Sigmoid colon (tissue), 7 donors: ENCODE measurements at places on chromosomes 1 and 21.
A peak's percentile ranks its signal among the peaks of the same experiment; 100 is the strongest.

DNA sequence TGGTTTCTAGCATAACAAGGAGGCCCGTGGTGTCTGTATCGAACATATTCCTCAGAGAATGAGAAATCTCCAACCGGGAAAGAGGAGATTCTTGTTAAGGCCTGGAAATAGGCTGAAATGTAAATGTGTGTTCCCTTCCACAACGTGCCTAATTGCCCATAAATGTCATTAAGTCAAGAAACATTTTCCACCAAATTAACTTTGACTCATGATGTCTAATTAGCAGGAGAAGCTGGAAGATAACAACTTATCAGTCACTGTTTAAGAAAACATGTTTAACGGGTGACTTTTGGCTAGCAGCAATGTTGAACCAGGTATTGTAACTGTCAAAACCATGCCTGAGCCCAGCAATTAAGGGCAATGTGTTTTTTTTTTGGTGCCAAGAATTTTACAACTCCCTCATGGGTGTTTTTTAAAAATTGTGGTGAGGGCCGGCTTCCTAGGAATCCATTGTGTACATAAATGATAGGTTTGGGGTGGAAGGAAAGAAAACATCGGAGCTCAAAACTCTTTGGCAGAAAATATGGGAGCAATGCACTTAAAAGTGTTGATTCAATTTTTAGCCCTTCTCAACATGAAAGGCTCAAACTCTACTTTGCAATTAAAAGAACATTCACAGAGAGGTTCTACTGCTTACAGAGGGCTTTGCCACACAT lies 67.0 kb downstream of the OLIG1 start:
- DNase-seq, result no peak

DNA sequence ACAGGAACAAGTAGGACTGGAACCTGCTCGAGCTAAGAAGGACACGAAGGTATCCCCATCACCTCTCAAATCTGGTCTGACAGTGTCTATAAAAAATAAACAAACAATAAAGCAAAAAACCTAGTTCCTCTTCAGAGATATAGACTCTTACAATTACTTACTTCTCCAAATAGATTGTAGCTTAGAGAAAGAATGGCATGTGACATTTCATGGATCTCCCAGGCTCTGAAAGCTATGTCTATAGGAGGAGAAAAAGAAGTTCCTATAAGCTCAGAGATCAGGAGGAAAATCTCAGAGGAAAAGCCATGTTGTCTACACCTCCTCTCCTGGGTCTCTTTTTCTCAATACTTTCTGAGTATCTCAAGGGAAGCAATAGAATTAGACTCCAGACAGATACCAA lies 12.3 kb upstream of the OR10J5 start:
- DNase-seq, result no peak

DNA sequence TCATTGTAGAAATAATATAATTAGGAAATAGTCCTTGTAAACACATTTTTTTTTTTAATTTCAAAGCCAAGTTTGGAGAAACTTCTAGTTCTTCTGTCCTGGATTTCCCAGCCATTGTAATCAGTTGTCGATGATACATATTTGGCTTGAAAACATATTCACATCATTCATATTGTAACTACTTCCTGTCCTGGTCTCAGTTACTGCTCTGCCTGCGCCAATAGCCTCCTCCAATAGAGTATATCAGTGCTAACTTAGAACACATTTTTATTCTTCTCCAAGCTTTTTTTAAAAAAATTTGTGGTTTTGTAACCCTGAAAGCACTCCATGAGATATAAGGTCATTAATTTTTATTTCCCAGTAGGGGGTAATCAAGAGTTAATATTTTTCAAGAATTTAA lies 46.1 kb upstream of the FMO2 start:
- DNase-seq, result no peak

DNA sequence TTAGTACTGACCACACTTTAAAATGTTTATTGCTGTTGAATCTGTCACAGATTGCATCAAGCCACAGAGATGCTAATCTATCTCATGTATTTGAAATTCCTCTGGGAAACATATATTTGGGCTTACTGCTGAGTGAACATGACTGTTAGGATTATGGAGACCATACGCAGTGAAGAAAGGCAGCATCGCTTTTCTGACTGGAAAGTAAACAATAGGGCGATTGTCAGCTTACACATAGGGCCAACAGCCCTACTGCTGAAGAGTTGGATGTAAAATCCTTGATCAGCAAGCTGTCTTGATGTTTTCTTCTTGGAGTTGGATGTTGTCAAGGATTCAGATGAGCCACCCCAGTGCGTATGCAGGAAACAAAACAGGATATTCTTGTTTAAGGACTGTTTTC lies 368.7 kb upstream of the ADGRL2 start:
- DNase-seq, result no peak

- no peak for DNase-seq
Observed at GRCh38 chr1:48966583-48966982, 189.9 kb upstream of the BEND5 start.

DNA sequence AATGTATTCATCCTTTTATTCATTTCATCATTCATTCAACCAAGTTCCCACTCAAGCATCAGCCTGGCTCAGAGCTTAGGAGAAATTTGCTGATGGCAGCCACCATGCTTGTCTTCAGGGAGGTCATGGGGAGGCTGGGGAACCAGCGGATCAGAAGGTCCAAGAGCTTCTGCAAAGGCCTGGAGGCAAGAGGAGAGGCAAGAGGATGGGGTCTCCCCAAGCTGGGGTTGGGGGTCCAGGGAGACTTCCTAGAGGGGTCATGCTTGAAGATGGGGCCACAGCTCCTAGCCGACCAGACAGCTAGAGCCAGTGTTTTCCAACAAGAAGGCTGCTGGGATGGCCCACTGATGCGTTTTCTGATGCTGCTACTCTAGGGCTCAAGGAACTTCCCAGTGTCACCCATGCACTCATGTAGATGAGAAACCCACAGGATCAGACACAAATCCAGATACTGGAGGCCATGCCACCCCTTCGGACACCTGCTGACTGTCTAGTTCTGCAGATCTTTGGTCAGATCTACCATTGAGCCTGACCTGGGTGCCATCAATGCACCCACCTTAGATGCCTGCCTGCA lies 315.2 kb downstream of the AJAP1 start:
- DNase-seq, result peak; percentile 40

GRCh38 chr1:183620311-183620710 lies 15.3 kb downstream of the ARPC5 start:
- no peak for DNase-seq

GRCh38 chr1:161096530-161096929 lies 1.6 kb upstream of the KLHDC9 start:
- peak; percentile 78 for DNase-seq

GRCh38 chr21:45318556-45319404 lies 31.1 kb upstream of the POFUT2 start:
- DNase-seq, result peak; percentile 88

GRCh38 chr1:244732851-244733450 lies 80.0 kb downstream of the DESI2 start:
- DNase-seq, result no peak

GRCh38 chr1:36172983-36173382 lies 17.0 kb downstream of the MAP7D1 start:
- no peak for DNase-seq

- no peak for DNase-seq
Observed at GRCh38 chr1:119276558-119276957, 92.0 kb upstream of the HAO2 start.

DNA sequence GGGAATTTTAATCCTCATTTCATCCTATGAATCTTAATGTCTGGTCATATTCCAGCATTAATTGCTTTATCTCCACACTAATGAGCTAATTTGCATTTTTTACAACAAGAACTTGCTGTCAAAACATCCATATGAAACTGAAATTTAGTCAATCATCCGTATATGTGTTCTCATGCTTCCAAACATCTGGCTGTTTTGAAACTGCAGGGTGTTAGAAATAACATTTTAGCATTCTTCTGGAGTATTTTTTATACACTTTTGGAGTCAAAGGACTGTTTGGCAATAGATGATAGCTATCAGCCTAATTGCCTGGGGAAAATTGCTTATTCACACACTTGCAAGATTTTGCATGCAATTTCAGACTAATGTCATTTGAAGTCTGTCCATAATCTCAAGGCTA lies 1639.3 kb downstream of the KCNT2 start:
- DNase-seq, result no peak

DNA sequence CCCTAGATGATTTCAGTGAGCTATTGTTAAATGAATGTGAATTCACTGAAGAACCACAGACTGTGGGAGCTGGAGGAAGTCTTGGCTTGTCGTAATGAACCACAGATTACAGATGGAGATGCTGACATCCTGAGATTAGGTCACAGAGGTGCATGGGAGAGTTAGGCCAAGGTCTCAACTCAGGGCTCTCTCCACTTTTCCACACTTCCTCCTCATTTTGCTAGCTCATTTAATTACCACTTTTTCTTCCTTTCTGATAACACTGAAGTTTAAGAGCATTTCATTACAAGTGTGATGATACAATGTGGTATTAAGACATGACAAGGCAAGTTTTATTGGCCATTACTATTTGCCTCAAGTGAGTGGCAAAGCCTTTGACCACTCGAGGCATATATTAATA lies 30.8 kb downstream of the ST6GALNAC3 start:
- DNase-seq, result no peak

DNA sequence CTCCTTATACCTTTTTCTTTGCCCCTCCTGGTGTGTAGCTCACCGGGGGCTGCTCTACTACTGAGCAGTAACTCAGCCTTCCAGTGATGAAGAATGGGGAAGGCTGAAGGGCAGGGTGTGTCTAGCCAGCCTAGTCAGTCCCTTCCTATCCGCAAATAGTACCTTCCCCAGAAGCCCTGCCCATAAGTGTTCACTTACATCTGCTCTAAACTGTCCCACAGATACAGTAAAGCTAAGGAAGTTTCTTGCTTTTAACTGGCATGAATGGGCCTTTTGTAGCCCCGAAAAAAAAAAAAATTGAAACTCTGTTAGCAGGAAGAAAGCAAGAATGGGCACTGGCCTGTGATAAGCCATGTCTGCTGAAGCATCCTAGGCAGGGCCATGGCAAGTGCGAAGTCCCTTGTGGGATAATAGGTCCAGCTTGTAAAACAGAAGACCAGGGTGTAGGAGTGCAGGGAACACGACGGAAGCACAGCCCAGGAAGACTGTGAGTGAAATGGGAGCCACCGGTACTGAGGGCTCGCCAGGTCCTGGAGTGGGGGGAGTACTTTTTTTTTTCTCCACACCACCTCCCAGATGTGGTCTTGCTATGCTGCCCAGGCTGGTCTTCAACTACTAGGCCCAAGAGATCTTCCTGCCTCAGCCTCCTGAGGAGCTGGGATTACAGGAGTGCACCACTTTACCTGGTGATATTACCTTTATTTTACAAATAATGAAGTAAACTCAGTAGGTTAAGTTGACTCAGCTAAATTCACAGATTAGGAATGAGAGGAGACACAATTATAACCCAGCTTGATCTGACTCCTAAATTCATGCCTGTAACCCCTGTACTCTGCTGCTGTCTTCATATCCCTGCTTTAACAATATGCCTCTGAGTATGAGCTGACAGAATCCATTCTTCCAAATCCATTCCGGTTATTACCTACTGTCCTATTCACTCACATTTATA lies 347.5 kb downstream of the SMYD3 start:
- no peak for DNase-seq

DNA sequence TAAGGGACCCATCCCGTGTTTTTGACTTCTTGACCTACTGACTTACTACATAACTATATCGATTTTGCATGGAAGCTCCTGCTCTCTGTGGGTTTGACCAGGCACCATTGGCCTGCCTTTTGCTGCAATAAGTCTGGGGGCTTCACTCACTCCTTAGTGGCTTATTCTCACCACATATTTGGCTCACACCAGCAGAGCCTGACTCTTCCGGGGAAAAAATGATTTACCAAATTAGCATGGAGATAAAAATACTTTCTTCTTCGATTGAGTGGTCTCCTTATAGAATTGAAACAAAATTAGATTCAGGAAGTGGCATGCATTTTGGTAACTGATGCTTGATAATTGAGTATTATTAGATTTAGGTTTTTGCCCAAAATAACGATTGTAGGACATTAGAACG lies 129.7 kb downstream of the RUNX1 start:
- DNase-seq, result no peak

- DNase-seq, result no peak
Observed at GRCh38 chr1:197905699-197906351, 3.4 kb downstream of the C1orf53 start.

DNA sequence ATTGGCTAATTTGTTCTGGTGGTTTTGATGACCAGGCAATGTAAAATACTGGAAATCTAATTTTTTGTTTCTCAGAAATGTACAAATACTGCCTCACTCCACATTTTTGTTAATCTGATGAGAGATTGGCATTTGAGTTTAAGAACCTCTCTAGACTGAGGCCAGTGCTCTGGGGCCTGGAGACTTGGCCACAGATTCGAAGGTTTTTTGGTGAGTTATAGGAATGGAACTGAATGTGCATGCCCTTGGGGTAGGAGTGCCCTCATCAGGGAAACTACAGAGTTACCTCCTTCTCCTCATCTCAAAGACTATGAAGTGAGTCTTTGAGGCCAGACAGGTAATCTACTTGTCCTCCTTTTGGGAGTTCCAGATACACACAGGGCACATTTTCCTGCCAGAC lies 347.9 kb downstream of the LTN1 start:
- no peak for DNase-seq

GRCh38 chr1:28370239-28371009 lies 884 bp downstream of the PHACTR4 start:
- DNase-seq, result peak; percentile 24

GRCh38 chr1:108617724-108618056 lies 43.2 kb downstream of the HENMT1 start:
- DNase-seq, result no peak

GRCh38 chr1:208207388-208208131 lies 36.6 kb downstream of the PLXNA2 start:
- DNase-seq, result no peak

DNA sequence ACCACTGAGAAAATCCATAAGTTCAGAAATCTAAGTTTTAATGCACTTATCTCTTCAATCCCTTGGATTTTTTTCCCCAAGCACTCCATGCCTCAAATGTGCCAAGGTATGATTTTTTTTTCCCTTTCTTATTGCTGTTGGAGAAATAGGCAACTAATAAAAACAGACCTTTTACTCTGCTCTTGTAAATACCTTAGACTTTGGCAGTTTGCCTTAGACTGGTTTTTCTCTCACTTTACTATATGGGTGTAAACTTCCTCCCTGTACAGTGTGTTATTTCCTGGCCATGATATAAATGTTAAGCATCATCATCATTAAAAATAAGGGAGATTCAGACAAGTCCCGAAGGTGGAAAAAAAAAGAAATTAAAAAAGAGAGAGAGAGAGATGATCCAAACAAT lies 65.7 kb downstream of the LRRC8C start:
- DNase-seq, result no peak

- DNase-seq, result no peak
Observed at GRCh38 chr1:234216116-234216703, 157.0 kb upstream of the COA6 start.

- no peak for DNase-seq
Observed at GRCh38 chr1:76317299-76317900, 242.9 kb downstream of the ST6GALNAC3 start.

- no peak for DNase-seq
Observed at GRCh38 chr1:231611111-231611510, 15.5 kb upstream of the DISC1 start.

GRCh38 chr1:179228783-179229213 lies 679 bp downstream of the ABL2 start:
- DNase-seq, result peak; percentile 69

- no peak for DNase-seq
Observed at GRCh38 chr1:193338194-193338593, 151.8 kb upstream of the B3GALT2 start.

- peak; percentile 82 for DNase-seq
Observed at GRCh38 chr1:21251773-21252471, 38.3 kb downstream of the ECE1 start.
